Stimulated activated CD8-positive, alpha-beta memory T cell treated with anti-CD3 and anti-CD28 coated beads, Interleukin-4, amount 100 ng/mL, for 24 hours (primary cell): ENCODE measurements at places on chromosomes 6 and 20.

GRCh38 chr6:18263418-18264218, 712 bp downstream of the DEK start:
- DNase-seq = no peak

DNA sequence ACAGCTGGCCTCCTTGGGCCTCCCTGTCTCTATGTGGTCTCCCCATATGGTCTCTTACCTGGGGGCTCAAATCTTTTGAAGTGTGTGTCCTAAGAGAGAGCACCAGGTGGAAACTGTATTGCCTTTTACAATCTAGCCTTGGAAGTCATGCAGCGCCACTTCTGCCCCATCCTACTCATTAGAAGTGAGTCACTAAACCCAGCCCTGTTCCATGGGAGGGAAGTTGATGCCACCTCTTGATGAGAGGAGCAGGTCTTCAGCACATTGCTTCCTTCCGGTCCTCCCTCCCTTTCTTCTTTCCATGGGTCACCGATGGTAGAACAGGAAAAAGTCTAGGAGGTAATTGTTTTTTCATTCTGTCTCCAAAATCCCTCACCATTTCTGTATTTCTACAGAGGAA, 156.3 kb downstream of the FOXA2 start:
- DNase-seq = no peak

DNA sequence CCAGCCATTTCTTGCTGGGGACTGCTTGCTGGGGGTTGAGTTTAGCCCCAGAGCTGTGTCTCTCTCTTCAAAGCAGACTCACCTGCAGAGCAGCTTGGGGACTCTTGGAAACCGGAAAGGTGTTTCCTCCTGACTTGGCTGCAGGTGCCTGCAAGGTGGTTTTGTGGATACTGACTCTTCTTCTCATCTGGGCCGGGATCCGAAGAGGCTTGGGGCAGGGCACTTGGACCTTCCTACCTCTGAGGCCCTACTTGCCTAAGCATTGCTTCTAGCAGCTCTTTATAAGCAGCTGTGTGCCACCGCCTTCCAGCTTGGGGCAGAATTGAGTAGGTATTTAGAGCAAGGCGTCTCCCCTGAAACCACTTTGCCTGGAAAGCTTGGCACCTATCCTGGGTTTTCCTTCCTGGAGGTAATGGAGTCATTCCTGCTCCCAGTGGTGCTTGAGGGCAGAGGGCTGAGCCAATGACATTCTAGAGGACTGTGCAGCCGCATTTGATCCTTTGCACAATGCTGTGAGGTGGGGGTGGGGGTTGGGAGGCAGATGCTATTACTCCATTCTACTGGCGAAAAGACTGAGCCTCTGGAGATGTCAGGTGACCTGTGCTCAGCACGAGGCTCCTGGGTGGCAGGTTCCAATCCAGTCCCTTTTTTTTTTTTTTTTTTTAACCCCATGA, 3.4 kb upstream of the CTSZ start:
- DNase-seq = no peak

- no peak for DNase-seq
These were observed 312.6 kb upstream of the ID4 start for GRCh38 chr6:19524366-19525186.

GRCh38 chr6:56143796-56144195, 103.6 kb downstream of the COL21A1 start:
- no peak for DNase-seq

DNA sequence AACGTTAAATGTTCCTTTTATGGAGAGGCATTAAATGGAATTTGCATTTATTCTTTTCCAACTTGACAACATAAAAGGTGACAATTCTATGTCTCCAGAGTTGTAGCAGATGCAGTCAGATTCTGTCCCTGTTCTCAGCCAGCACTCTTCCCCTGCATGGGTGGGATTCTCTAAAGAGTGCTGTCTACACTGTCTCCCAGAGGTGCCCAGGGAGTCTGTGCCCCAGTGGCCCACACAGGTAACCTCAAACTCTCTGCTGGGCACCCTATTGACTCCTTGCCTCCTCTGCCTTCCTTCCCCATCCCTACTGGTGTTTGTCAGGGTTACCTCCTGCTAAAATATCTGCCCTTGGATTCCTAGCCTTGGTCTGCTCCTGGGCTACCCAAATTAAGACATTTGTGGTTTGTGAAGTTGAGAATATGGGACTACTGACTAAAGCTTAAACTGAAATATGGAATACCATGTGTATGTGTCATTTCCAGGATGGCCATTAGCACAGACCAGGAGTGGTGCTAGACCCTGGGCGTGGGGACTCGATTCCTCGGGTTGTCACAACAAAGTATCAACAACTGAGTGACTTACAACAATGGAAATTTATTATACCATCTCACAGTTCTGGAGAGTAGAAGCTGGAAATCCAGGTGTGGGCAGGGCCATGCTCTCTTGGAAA, 284.7 kb downstream of the CDH26 start:
- DNase-seq = no peak

- DNase-seq = no peak
These were observed 851.0 kb upstream of the EPHA7 start for GRCh38 chr6:94270091-94270948.

DNA sequence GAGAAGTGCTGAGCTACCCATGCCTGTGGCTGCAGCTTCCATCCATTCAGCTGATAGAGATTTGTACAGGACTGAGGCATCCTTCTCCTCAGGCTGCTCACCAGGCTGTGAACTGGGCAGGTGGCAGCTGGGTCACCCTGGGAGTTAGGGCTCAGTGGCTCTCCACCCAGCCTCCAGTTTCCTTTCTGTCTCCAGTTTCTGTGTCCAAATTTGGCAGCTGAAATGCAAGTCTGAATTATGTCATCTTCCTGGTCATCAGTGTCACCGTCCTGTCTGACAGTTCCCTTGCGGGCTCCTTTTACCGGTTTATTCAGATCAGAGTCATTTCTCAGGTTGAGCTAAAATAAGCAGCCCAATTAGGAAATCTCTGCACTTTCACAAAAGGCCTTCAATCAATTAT, 93.3 kb downstream of the EDN1 start:
- DNase-seq = no peak
